ENCODE measurements at places on chromosomes 7 and 10.

- no peak for DNase-seq
These were observed 96.4 kb downstream of the LRRC18 start for GRCh38 chr10:48843198-48843597.

DNA sequence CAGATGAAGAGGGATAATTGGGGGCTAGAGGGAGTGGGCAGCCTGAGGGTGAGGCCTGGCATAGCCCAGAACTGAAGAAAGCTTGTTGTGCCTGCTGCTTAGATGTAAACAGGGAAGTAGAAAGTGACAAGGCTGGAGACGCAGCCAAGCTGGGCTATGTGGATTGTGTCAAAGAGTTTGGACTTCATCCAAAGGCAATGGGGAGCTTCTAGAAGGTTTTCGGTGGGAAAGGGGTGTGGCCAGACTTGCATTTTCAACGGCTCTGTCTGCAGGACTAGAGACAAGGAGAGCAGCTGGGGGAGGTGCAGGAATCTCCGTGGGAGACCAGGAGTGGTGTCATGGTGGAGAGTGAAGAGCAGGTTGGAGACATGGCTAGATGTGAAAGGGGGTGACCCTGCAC, 48.8 kb downstream of the GOLGA7B start:
- no peak for DNase-seq

DNA sequence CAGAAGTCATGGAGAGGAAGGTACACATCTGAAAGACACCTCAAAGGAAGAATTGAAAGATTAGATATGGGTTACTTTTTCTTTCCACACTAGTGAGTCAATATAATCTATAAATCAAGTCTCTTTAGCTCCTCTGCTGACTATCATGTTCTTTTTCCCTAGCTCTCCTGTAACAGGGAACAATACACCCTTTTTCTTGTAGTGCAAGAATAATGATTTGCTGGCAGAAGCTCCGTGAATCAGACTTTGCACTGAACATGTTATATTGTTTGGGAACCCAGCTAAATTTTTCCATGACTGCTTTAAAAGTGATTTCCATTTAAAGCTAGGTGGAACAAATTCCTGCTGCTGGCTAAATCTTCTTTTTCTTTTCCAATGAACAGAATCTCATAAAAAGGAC, 756.6 kb upstream of the C7orf33 start:
- no peak for DNase-seq

DNA sequence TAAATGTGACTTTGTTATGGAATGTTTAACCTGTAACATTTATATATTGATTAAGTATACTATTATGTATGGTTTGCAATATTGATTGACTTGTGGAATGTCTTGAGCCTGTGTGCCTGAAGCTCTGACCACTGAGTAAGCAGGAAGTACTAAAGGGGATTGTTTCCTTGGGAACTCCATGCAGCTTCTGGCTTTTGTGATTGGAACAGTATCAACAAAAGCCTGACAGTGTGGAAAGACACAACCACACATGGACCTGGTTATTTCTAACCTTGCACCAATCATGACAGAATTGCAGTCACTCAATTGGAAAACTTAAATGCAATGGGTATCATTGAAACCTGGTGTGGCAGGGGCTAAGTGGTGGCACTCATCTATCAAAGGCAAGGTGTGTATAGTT, 45.5 kb upstream of the PIK3CG start:
- no peak for DNase-seq

GRCh38 chr7:40777730-40778312, 643.0 kb downstream of the SUGCT start:
- no peak for DNase-seq

GRCh38 chr10:80075781-80076180, 2.7 kb upstream of the TMEM254 start:
- DNase-seq = peak; percentile 34

GRCh38 chr10:122281751-122282150, 10.7 kb downstream of the BTBD16 start:
- no peak for DNase-seq

DNA sequence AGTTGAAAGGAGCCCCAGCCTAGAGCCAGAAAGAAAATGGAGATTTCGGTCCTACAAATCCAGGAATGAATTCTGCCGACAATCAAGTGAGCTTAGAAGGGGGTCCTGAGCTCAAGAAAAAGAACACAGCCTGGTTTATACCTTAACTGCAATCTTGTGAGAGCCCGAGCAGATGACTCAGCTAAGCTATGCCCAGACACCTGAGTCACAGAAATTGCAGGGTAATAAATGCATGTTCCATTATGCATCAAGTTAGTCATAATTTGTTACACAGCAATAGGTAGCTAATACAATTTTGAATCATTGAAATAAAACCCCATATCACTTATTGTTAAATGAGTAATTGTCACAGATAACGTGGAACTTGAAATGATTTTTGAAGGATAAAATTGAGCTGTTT, 111.8 kb upstream of the FOXP2 start:
- no peak for DNase-seq

- DNase-seq = no peak
These were observed 1.5 kb upstream of the ELFN1 start for GRCh38 chr7:1668396-1669063.

DNA sequence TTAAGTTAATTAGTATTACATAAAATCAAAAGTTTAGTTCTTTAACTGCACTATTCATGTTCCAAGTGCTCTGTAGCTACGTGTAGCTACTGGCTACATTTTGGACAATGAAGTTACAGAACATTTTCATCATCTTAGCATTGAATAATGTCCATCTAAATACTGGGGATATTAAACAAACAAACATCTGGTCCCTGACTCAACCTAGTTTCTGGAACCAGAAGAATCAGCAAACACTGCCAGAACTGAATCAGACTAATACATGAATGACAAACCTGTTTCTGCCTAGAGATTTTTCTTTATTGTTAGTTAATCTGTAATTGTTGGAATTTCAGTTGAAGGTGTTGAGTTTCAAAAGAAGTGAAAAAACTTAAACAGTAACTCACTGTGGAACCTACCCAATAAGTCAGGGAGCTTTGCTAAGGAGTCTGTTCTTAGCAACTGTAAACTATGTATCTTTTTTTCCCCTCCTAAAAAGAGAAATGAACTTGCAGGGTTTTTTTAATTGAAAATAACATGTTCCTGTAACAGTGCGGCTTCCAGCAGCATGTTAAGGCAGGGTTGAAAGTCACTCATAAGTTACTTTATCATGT, 58.3 kb downstream of the CDK13 start:
- DNase-seq = peak; percentile 53

- no peak for DNase-seq
These were observed 96.3 kb upstream of the ANKRD1 start for GRCh38 chr10:91017198-91017597.

- DNase-seq = no peak
These were observed 157.6 kb downstream of the GRK5 start for GRCh38 chr10:119364645-119365600.

DNA sequence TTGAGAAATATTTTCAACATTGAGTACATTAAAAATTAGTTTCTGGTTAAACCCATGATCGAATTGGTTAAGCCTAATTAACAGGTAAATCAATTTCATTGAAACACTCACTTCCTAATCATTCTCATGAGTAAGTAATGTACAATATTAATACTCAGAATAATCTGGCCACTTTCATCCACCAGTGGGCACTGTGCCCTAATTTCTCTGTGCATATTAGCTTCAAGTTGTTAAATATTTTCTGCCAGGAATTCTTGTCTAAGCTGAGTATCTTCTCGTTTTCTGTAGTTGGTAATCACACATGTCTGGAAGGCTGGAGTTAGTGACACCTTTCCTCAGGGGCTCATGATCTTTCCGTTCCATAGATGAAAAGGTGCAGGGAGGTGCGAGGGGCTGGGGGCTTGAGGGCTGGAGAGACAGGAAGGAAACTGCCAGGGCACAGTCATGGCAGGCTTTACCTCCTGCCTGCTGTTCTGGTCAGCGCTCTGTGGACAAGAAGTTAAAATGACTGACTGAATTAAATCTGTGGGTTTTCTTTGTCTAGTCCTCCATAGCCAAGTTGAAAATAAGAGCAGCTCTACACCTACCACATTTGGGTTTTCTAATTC, 71.9 kb downstream of the WIPF3 start:
- peak; percentile 54 for DNase-seq
